ENCODE measurements at places on chromosomes 6 and 20.

- H3K27ac ChIP-seq = no peak overlapping the region
- H3K4me3 ChIP-seq = no peak overlapping the region
- DNase-seq = no peak
- no peaks in the 10 kb centered on the region for H3K27me3 ChIP-seq
- no peaks in the 10 kb centered on the region for H3K36me3 ChIP-seq
Measured at GRCh38 chr20:6692566-6693173, 74.8 kb upstream of the BMP2 start.

DNA sequence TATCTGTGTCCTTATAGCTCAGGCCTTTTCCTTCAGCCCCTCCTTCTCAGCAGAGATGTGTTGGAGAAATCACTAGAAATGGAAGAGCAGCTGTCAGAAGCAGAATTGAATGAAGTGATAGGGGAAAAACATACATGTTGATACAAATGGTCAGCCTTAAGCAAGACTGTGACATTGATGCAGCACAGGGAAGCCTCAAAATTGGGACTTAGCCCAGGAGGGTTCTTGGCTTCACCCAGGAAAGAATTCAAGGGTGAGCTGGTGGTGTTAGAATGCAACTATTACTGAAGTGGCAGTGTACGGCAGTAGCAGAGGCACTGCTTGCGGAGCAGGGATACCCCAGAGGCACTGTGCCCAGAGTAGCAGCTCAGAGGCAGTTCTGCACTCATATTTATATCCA is 8.0 kb upstream of the KIF16B start:
- peaks cover 24% of the 10 kb centered on the region for H3K27me3 ChIP-seq
- no peak overlapping the region for H3K27ac ChIP-seq
- H3K4me3 ChIP-seq = no peak overlapping the region
- H3K4me1 ChIP-seq = no peaks in the 10 kb centered on the region
- DNase-seq = no peak
- no peaks in the 10 kb centered on the region for H3K36me3 ChIP-seq

DNA sequence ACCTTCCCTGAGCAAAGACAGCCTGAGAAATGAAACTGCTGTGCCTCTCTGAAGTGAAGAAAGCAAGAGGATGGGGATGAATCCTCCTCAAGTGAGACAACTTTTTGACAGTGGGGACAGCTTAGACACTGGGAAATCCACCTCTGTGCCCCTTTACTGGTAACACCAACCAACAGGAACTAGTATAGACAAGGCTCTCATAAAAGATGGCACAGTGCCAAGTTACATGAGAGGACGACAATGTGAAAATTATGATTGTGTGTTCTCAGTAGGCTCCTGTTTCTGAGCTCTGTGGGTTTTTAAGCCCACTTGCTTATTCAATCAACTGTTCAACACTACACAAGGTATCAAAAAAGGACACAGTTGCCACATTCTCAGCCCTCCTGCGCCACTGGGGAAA is 41.6 kb upstream of the LYRM2 start:
- H3K4me1 ChIP-seq = no peaks in the 10 kb centered on the region
- no peak overlapping the region for H3K4me3 ChIP-seq
- H3K36me3 ChIP-seq = peaks cover 7% of the 10 kb centered on the region
- no peak overlapping the region for H3K27ac ChIP-seq
- H3K27me3 ChIP-seq = no peaks in the 10 kb centered on the region

- no peaks in the 10 kb centered on the region for H3K36me3 ChIP-seq
- DNase-seq = no peak
- peaks cover 58% of the 10 kb centered on the region for H3K27me3 ChIP-seq
- no peaks in the 10 kb centered on the region for H3K4me1 ChIP-seq
- H3K27ac ChIP-seq = no peak overlapping the region
Measured at GRCh38 chr6:7507600-7507999, 33.9 kb upstream of the DSP start.

- no peaks in the 10 kb centered on the region for H3K36me3 ChIP-seq
- no peak overlapping the region for H3K27ac ChIP-seq
- DNase-seq = no peak
- H3K4me1 ChIP-seq = peaks cover 5% of the 10 kb centered on the region
- H3K4me3 ChIP-seq = no peak overlapping the region
- peaks cover 6% of the 10 kb centered on the region for H3K27me3 ChIP-seq
Measured at GRCh38 chr6:44737829-44738528, 350.5 kb downstream of the CDC5L start.

- H3K36me3 ChIP-seq = peaks cover 3% of the 10 kb centered on the region
- H3K27ac ChIP-seq = no peak overlapping the region
- H3K27me3 ChIP-seq = peaks cover 41% of the 10 kb centered on the region
- H3K4me1 ChIP-seq = no peaks in the 10 kb centered on the region
Measured at GRCh38 chr6:40419946-40420728, 167.0 kb downstream of the LRFN2 start.

- no peak for DNase-seq
- H3K27me3 ChIP-seq = peaks cover 6% of the 10 kb centered on the region
- no peaks in the 10 kb centered on the region for H3K4me1 ChIP-seq
- H3K27ac ChIP-seq = no peak overlapping the region
- no peaks in the 10 kb centered on the region for H3K36me3 ChIP-seq
Measured at GRCh38 chr6:83436674-83437073, 5.8 kb upstream of the ME1 start.

- H3K27ac ChIP-seq = no peak overlapping the region
- no peak overlapping the region for H3K4me3 ChIP-seq
- H3K27me3 ChIP-seq = no peaks in the 10 kb centered on the region
- H3K36me3 ChIP-seq = no peaks in the 10 kb centered on the region
- DNase-seq = no peak
- H3K4me1 ChIP-seq = no peaks in the 10 kb centered on the region
Measured at GRCh38 chr6:96059586-96059985, 43.8 kb downstream of the FUT9 start.

GRCh38 chr6:34743625-34744293 is 13.5 kb upstream of the SNRPC start:
- no peak overlapping the region for H3K27ac ChIP-seq
- H3K27me3 ChIP-seq = no peaks in the 10 kb centered on the region
- H3K4me1 ChIP-seq = no peaks in the 10 kb centered on the region
- H3K36me3 ChIP-seq = no peaks in the 10 kb centered on the region
- no peak for DNase-seq

DNA sequence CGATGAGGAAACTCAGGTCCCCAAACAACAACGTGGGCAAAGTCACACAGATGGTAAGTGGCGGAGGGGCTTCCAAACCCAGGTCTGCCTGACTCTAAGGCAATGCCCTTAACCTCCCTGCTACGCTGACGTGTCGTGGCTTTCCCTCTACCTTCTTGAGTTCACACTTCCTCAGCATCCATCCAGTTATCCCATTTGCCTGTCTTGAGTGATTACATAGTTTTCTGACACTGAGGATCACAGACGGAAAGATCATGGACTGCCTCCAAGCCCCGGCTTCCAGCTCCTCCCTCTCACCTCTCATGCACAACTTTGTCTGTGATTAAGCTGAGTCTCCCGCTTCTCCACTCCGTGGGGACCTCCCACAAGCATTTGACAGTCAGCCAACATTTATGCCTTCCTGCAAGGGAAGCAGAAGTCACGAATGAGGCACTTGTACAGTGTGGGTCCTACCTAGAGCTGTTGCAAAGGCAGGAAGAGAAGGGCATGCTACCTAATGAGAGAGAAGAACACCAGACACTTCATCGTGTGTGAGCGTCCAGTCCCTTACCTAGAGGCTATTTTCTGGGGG is 33.8 kb downstream of the TBC1D7 start:
- H3K4me1 ChIP-seq = no peaks in the 10 kb centered on the region
- no peak for DNase-seq
- no peak overlapping the region for H3K27ac ChIP-seq
- H3K36me3 ChIP-seq = peaks cover 17% of the 10 kb centered on the region
- no peaks in the 10 kb centered on the region for H3K27me3 ChIP-seq
- no peak overlapping the region for H3K4me3 ChIP-seq

GRCh38 chr6:152048921-152049320 is 241.4 kb downstream of the ESR1 start:
- DNase-seq = no peak
- H3K36me3 ChIP-seq = no peaks in the 10 kb centered on the region
- H3K4me1 ChIP-seq = no peaks in the 10 kb centered on the region
- no peak overlapping the region for H3K27ac ChIP-seq

DNA sequence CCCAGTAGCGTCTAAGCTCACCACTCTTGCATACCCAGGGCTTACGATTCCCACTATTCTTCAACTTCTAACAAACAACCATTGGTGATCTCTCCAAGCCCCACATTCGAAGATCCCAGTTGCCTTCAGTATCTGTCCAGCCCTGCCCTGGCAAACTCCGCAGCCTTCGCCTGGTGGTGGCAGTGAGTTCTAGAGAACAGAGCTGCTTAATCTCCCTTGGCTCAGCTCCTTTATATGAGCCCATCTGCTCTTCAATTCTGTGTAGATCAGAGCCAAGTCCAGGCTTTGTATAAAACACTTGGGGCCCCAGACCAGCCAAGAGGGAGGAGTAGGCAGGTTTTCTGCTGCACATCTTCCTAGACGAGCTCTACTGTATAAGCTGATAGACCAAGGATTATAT is 193.3 kb downstream of the PHACTR1 start:
- no peaks in the 10 kb centered on the region for H3K36me3 ChIP-seq
- H3K4me3 ChIP-seq = no peak overlapping the region
- no peak for DNase-seq
- no peaks in the 10 kb centered on the region for H3K4me1 ChIP-seq
- no peak overlapping the region for H3K27ac ChIP-seq

DNA sequence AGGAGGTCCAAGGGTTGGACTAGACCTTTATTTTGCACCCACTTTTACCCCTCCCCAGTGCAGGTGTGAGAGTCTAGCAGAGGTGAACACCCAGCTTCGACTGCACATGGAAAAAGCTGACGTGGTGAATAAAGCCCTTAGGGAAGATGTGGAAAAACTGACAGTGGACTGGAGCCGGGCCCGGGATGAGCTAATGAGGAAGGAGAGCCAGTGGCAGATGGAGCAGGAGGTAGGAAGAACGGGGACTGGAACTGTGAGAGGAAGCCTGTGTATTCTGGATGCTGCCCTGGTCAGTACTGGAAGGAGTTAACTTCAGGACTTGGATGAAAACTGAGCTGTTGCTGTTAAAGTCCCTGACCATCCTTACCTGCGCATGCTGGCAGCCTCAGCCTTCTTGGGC is 10.6 kb downstream of the CEP250 start:
- no peak for DNase-seq
- H3K27ac ChIP-seq = peak overlapping the region; percentile 62
- H3K4me1 ChIP-seq = peaks cover 8% of the 10 kb centered on the region
- no peaks in the 10 kb centered on the region for H3K27me3 ChIP-seq

- no peaks in the 10 kb centered on the region for H3K4me1 ChIP-seq
- H3K27ac ChIP-seq = no peak overlapping the region
- H3K4me3 ChIP-seq = no peak overlapping the region
- no peaks in the 10 kb centered on the region for H3K36me3 ChIP-seq
Measured at GRCh38 chr20:42792052-42792451, 397.7 kb downstream of the PTPRT start.

DNA sequence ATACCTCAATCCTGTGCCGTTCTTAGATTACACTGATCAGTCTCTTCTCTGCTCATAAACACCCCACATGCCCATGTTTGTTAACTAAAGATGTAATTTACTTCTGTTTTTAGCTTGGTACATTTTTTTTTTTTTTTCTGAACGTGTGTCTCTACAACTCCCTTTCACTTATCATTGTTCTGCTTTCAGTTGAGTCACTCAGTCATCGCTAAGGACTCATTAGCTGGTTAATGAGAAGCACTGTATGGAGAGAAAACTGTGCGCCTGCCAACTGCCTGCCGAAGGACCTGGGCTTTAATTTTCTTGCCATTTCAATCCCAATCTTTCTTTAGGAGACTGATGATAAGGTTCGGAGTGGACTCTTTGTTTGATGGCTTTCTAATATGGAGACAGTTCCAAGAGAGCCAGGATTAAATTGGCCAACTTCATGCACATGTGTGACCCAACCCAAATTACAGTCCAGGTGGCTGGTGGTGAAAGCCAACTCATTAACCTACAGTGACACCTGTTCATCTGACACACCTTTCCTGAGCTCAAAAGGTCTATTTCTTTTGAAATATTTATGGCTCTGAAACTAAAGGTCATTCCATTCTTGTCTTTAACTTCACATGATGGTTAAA is 334.1 kb downstream of the BCKDHB start:
- no peak overlapping the region for H3K4me3 ChIP-seq
- no peak for DNase-seq
- no peaks in the 10 kb centered on the region for H3K36me3 ChIP-seq
- no peaks in the 10 kb centered on the region for H3K4me1 ChIP-seq

DNA sequence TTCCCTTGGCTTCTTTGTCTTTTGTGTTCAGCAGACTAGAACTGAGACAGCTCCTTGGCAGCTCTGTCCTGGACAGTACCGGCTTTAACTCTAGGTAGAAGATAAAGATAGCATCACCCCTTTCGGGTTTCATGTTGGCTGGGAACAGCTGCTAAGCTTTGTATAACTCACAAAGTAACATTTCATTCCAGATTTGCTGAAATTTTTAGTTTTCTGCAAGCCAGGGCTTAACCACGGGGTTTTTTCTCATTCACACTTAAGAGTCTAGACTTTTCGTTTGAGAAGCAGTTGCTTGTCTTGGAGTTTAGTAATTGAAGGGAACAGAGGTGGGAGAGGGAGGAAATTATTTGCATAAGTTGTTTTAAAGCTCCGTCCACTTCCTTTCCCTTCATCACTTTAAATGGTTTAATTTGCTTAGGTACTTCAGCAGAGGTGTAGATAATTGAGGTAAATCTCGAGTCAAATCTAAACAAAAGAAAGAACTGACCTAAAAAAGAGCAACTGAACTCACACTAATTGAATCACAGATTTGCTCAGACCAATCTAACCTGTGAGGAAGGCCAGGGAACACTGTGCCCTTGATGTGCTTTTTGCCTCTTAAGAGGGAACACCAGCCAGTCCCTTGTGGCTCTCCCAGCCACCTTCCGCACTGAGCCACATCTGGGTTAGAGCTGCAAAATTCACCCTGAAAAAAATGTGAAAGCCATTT is 48.3 kb downstream of the RREB1 start:
- H3K27me3 ChIP-seq = no peaks in the 10 kb centered on the region
- peak overlapping the region; percentile 88 for H3K27ac ChIP-seq
- peaks cover 4% of the 10 kb centered on the region for H3K36me3 ChIP-seq
- H3K4me3 ChIP-seq = peak overlapping the region; percentile 31

- DNase-seq = no peak
- H3K27me3 ChIP-seq = no peaks in the 10 kb centered on the region
- H3K4me3 ChIP-seq = no peak overlapping the region
- no peak overlapping the region for H3K27ac ChIP-seq
- H3K36me3 ChIP-seq = peaks cover 12% of the 10 kb centered on the region
Measured at GRCh38 chr6:110619275-110619908, 143.0 kb upstream of the SLC22A16 start.

- no peaks in the 10 kb centered on the region for H3K4me1 ChIP-seq
- H3K27ac ChIP-seq = no peak overlapping the region
- DNase-seq = no peak
- no peaks in the 10 kb centered on the region for H3K36me3 ChIP-seq
Measured at GRCh38 chr20:9877932-9878495, 39.1 kb upstream of the PAK5 start.

DNA sequence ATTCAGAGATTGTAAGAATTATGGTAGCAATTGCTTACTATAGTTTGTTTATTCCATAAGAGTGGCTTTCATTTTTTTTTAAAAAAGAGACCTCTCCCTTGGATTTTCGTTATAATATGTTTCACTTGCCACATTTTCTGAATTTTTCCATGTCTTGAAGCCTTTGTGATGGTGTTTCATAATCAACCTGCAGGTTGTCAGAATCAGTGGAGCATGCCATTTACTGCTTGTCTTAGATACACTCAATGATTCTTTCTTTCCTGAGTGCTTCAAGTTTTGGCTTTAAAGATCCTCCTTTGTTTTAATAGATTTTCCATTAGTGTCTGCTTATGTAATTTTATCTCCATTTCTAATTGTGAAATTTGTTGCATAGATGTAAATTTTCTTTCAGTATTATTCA is 31.2 kb downstream of the KCNQ5 start:
- H3K4me1 ChIP-seq = peaks cover 10% of the 10 kb centered on the region
- no peak overlapping the region for H3K4me3 ChIP-seq
- H3K27me3 ChIP-seq = peaks cover 5% of the 10 kb centered on the region
- H3K36me3 ChIP-seq = peaks cover 3% of the 10 kb centered on the region
- no peak overlapping the region for H3K27ac ChIP-seq
- DNase-seq = no peak
